Stimulated activated CD4-positive, alpha-beta T cell treated with anti-CD3 and anti-CD28 coated beads, TNF-alpha, amount 100 ng/mL, for 4 hours (primary cell): ENCODE measurements at places on chromosomes 4 and X.

- DNase-seq = no peak
Observed at GRCh38 chrX:154349979-154350378, 24.5 kb downstream of the FLNA start.

- DNase-seq = no peak
Observed at GRCh38 chrX:45862801-45863200, 662.1 kb upstream of the DIPK2B start.

- no peak for DNase-seq
Observed at GRCh38 chr4:53937918-53938317, 126.5 kb downstream of the CHIC2 start.

DNA sequence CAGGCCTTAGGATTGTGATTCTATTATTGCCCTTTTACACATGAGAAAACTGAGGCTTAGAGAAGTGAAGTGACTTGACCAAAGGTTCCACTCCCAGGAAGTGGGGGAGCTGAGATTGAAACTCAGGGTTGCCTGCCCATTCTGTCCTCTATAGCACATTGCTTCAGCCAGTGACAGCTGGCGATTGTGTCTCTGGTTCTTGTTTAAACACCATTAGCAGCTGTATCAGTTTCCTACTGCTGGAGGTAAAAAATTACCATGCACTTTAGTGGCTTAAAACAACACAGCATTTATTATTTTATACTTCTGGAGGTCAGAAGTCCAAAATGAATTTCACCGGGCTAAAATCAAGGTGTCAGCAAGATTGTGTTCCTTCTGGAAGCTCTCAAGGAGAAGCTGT lies 205.8 kb upstream of the MAMLD1 start:
- DNase-seq = no peak

DNA sequence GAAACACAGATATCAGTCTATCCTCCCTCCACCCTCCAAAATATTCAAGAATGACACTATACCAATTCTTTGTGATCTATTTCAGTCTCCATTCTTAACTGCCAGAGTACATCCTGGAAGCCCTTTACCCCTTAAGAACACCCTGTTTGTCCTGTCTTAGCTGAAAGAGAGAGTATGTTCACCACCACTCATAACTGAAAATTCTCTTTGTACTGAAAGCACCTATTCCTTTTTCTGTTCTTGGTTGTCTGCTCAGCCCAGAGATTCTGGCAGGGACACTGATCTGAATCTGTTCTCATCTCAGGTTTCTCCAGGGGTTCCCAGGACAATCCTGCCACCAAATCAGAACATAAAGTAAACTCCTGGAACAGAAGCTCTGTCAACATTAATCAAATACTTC lies 25.4 kb upstream of the EREG start:
- no peak for DNase-seq
